AG10803 (cell line): ENCODE measurements at places on chromosomes 7 and 10.
A peak's percentile ranks its signal among the peaks of the same experiment; 100 is the strongest.

DNA sequence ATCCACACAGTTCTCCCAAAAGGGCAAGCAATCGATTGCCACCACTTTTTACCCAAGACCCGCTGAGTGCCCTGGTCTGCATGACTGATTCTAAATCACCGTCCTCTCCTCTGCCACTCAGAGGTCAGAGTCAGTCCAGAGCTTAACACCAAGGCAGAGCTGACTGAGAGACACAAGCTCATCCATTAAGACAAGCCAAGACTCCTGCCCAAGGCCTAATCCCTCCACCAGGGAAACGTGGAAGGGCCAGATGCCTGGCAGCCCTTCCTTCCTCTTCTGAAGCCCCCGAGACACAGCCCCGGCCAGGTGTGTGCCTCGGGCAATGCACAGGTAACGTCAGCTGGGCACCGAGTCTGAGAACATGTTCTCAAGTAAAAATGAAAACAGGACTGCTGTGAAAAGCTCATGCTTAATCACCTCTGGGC lies 51.7 kb downstream of the DIP2C start:
- no peak for DNase-seq

- no peak for DNase-seq
Measured at GRCh38 chr10:29604291-29604825, 30.4 kb downstream of the SVIL start.

GRCh38 chr10:91944880-91945630 lies 21.5 kb downstream of the BTAF1 start:
- DNase-seq: peak; percentile 59

- no peak for DNase-seq
Measured at GRCh38 chr10:110171032-110171431, 36.4 kb upstream of the MXI1 start.

DNA sequence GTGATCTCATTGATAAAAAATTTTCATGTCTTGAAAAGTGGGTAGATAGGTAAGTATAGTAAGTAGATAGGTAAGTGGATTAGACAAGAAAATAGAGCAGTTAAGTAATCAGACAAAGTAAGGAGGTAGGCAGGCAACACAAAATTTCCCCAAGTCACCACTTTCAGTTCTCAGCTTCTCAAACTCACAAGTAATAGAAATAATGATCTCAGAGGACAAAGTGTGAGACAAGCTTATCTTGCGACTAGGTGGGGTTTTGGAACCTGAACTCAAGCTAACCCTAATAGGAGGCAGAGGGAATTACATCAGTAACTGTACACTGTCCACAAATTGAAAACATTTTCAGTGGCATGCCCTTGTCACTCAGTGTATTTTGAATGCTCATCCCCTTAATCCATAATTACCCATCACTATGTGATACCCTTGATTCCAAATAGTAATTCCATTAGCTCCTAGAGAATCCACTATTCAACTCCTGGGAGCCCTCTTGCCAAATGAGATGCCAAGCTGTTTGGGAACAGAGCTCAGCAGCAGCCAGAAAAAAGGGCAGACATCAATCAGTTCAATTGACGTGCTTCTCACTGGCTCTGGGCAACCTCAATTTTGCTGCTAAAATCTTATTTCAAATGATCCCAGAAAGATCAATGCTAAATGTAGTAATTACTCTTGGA lies 703.2 kb downstream of the XPNPEP1 start:
- DNase-seq: no peak

DNA sequence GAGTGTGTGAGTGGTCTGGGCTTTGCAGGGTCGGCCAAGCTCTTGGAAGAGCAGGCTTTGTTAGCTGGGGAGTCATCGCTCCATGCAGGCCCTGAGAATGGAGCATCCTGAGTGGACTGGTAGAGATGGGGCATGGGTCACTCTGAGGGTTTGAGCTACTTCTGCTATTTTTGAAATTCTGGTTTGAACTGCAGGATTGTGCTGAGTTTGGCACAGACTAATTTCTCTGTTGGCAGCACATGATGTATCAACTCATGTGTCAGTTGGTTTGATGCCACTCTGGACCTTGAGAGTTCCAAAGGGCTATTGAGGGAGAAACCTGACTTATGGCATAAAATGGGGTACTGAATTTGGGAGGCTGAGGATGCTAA lies 56.3 kb downstream of the LRMDA start:
- DNase-seq: no peak

- no peak for DNase-seq
Measured at GRCh38 chr10:59234194-59234593, 57.8 kb downstream of the PHYHIPL start.

- no peak for DNase-seq
Measured at GRCh38 chr7:33685981-33686683, 219.2 kb upstream of the BMPER start.
